ENCODE measurements at places on chromosomes 11 and 22.

- DNase-seq: no peak
Observed at GRCh38 chr11:14189874-14190273, 169.1 kb downstream of the RRAS2 start.

- DNase-seq: no peak
Observed at GRCh38 chr11:91066456-91067047, 843.7 kb upstream of the CHORDC1 start.

DNA sequence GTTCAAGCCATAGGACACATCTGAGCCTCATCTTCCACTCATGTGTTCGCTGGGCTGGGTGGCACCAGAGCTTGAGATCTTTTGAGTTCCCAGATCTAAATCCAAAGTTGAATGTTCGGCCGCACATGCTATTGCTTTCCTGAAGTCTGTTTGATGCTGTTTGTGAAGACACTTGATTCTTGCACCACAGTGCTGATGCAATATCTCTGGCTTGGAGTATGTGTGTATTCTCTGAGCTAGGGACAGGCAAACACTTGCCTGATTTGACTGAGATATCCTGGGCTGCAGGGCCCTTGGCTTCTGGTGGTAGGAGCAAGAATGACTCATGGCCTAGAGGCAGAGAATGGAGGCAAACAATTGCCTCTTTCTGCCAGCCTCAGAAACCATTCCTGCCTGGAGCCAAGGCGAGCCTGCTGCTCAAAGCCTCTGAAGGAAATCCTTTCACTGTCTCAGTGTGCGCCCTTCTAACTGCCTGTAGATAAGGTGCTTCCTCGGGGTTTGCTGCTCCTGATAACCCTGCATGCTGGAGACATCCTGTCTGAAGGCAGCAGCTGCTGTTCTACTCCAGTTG, 73.0 kb downstream of the CYB5R2 start:
- peak; percentile 76 for DNase-seq

DNA sequence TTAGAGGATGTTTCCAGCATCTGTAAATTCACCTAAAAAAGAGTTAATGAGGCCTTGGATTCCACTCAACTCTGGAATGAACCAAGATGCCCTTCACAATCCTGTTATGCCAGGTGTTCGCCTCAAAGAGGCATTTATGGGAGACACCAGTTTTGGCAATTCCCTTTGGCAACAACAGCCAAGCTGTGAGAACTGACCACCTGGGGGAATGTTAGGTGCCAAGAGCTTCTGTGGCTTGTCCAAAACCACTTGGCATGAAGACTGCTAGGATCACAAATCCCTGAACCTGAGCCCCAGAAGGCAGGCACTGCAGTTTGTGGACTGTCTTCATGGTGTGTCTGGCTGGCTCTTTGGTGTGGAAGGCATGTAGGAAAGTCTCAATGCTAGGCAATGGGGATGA, 164.4 kb upstream of the BDNF start:
- DNase-seq: no peak

DNA sequence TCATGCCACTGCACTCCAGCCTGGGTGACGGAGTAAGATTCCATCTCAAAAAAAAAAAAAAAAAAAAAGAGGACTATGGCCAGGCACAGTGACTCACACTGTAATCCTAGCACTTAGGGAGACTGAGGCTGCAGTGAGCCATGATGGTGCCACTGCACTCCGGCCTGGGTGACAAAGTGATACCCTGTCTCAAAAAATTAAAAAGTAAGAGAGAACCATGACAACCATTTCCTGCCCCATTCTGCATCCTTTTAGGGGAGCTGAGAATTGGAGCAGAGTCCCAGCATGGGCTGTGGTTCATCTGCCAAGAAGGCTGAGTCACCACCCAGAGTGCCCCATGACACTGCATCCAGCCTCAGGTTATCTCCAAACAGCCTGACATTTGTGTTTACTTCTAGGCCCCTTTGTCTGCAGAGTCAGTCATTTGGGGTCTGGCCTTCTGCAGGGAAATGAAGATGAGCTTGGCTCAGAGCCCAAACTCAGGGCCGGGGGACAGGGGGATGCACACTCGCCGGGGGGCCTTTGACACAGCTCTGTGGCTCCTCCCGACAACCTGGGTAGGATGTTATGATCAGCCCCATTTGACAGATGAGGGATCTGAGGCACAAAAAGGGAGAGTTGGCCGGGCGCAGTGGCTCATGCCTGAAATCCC, 4.7 kb downstream of the CSDC2 start:
- peak; percentile 90 for DNase-seq

DNA sequence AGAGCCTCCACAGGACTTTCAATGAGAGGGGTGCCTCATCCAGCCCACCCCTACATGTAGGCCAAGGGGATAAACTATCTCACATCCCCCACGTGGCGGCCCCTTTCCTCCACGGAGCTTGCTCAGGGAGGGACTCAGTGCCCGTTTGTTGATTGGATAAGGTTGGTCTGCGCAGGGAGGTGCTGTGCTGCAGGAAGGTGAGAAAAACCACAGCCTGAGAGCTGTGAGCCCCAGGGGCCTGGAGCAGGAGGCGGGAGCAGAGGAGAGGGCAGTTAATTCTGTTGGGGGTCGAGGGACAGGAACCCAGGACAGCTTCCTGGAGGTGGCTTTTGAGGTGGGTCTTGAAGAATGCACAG, 31.9 kb upstream of the ATXN10 start:
- no peak for DNase-seq

GRCh38 chr11:85310479-85310878, 316.7 kb downstream of the DLG2 start:
- no peak for DNase-seq

GRCh38 chr22:41976961-41977566, 7.8 kb downstream of the SEPTIN3 start:
- DNase-seq: no peak

- DNase-seq: peak; percentile 33
Observed at GRCh38 chr11:129881570-129882170, 13.7 kb downstream of the NFRKB start.

GRCh38 chr11:65609665-65610064, 4.4 kb downstream of the MAP3K11 start:
- no peak for DNase-seq

DNA sequence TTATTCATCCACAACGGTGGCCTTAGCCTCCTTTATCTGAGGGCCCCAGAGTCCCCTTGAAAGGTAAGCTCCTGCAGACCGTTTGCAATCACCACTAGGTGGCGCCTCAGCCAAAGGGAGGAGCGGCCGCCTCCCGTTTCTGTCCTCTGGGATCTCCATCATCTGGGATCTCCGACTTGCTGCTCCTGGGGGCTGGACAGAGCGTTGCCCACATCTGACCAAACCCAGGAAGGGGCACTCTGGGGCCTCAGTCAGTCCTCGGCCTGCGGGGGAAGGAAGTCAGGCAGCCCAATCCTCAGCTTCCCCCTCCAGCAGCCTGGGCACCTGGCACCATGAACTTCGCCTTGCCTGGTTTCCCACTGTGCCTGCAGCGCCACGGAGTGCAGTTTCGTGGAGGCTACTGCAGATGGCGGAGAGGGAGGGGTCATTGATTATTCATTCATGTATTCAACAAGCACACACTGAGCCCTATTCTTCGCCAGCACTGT, 23.5 kb downstream of the TP53I11 start:
- DNase-seq: peak; percentile 61

DNA sequence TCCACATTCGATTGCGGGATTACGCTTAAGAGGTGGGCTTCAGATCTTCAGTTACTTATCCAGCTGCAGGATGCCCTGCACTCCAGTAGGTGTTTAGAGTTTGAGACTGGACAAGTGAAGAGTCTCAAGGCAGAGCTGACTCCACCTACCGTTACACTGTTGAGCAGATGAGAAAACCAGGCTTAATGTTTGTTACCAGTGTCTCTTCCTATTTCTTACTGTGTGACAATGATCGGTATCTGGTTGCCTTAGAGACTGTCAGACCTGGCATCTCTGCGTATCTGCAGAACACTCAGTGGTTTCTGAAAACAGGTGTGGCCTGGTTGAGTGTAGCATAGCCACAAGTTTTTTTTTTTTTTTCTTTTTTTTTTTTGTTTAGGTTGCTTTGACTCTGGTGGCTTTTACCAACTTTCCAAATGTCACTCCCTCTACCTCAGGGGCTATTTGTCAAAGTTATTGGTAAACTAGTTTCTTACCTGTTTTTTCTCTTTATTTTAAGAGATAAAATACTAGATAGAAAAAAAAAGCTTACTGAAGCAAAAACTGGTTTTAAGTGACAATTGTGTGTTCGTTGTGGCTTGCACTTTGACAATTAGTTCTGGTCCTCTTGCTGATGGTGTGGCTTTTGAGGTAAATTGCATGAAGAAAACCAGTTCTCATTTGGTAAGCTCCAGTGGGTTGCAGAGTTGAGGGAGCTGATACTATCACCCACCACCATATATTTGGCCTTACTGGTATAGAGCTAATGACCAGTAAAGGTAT, 284.8 kb downstream of the ETS1 start:
- no peak for DNase-seq

DNA sequence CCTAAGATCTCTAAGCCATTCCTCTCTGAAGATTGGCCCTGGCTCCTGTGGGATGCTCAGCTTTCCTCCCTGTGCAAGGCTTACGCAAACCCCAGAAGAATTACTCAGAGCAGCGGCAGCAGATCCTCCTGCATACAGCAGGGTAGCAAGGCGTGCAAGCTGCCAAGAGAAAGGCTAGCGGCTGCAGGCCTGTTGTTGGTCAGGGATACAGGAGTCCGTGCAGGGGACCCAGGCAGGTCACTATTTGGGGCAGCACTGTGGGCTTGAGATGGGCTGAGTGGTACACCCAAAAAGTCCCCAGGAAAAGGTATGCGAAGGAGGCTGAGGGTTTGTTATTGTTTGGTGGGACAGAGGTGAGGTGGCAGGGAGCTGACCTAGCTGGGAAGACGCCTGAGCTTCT, 1.5 kb downstream of the GLB1L2 start:
- no peak for DNase-seq

DNA sequence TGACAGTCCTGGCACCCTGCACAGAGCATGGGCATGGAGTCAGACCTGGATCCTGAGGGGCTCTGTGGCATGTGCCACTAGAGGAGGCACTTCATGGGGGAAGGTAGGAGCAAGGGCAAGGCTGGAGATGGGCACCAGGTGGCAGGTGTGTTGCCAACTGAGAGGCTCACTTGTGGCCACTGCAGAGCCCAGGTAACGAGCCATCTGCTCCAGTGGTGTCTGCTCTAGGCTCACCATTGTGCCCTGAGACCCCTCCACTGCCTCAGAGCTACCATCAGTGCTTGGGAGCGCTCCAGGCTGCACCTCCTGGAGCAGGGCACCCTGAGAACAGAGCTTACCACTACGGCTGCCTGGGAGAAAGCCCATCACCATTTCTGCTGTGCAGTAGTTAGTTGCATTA, 1.3 kb upstream of the ZDHHC8 start:
- no peak for DNase-seq

DNA sequence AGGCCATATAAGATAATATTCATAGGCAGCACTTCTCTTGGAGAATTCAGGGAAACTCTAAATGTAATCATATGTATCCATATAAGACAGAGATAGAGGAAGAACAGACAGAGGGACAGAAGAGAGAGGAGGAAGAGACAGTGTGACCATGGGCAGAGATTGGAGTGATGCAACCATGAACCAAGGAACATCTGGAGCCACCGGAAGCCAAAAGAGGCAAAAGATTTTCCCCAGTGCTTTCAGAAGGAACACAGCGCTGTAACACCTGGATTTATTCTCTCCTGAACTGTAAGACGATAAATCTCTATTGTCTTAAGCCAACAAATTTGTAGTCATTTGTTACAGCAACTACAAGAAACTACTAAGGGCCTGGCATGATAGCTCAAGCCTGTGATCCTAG, 57.7 kb downstream of the GAB2 start:
- no peak for DNase-seq

- no peak for DNase-seq
Observed at GRCh38 chr22:20771918-20772625, 1.8 kb upstream of the SERPIND1 start.

GRCh38 chr11:104926771-104927611, 28.7 kb upstream of the CASP12 start:
- DNase-seq: no peak

DNA sequence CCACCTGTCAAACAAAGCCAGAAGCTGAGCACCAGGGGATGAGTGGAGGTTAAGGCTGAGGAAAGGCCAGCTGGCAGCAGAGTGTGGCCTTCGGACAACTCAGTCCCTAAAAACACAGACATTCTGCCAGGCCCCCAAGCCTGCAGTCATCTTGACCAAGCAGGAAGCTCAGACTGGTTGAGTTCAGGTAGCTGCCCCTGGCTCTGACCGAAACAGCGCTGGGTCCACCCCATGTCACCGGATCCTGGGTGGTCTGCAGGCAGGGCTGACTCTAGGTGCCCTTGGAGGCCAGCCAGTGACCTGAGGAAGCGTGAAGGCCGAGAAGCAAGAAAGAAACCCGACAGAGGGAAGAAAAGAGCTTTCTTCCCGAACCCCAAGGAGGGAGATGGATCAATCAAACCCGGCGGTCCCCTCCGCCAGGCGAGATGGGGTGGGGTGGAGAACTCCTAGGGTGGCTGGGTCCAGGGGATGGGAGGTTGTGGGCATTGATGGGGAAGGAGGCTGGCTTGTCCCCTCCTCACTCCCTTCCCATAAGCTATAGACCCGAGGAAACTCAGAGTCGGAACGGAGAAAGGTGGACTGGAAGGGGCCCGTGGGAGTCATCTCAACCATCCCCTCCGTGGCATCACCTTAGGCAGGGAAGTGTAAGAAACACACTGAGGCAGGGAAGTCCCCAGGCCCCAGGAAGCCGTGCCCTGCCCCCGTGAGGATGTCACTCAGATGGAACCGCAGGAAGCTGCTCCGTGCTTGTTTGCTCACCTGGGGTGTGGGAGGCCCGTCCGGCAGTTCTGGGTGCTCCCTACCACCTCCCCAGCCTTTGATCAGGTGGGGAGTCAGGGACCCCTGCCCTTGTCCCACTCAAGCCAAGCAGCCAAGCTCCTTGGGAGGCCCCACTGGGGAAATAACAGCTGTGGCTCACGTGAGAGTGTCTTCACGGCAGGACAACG, 11.7 kb downstream of the CXCR5 start:
- no peak for DNase-seq

DNA sequence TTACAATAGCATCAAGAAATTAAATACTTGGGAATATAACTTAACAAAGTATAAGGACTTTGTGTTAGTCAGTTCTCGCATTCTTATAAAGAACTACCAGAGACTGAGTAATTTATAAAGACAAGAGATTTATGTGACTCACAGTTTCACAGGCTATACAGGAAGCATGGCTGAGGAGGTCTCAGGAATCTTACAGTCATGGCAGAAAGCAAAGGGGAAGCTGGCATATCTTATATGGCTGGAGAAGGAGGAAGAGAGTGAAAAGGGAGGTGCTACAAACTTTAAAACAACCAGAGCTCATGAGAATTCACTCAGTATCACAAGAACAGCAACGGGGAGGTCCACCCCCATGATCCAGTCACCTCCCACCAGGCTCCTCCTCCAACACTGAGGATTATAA, 32.0 kb upstream of the CCDC134 start:
- DNase-seq: peak; percentile 63

- DNase-seq: no peak
Observed at GRCh38 chr11:33478111-33478573, 221.0 kb downstream of the HIPK3 start.

Measured in EL (cell line).